ENCODE measurements at places on chromosomes 2 and 18.

DNA sequence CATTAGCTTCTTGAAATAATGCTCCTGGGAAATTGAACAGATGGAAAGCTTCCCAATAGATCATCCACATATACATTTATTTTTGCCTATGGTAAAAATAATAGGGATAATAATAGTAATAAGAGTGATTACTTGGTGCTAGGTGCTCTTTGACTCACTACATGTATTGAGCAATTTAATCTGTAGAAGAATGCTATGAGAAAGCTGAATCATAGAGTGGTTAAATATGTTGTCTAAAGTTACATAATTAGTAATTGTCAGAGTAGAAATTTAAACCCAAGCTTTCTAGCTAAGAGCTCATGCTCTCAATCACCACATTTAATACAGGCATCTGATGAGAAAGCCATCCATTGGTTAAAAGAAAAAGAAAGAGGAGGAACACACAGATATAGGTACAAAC, 590.5 kb upstream of the SLC8A1 start:
- no peak for DNase-seq

DNA sequence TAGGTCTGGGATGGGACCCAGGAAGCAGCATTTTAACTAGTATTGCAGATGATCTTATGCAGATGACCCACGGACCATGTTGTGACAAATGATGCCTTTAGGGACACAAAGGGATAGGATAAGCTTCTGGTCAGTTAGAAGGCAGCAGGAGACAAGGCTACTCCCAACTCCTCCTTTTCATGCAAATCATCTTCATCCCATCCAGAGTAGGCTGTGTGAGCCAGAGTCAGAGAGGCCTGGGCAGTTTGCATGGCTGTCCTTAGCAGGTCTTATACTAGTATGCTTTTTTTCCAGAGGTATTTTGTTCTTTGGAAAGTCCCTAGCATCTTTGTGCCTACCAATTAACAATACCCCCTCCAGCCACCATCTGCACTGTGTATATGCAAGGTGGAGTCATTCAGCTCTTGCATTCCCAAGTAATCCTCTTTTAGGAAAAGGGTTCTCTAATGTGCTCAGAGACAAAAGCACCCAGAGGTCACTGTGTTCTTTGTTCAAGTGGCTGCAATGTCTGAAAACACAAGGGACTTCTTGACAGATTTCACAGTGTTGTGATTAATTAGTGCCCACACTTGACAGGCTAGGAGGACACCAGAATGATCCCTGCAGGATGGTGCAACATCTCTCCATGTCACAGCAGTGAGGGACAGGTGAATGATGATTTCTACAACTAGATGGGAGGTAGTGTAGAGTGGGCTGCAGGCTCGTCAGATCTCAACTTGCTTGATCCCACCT, 225.8 kb downstream of the NCKAP5 start:
- DNase-seq, result no peak

- no peak for DNase-seq
These were observed 163.2 kb downstream of the INSIG2 start for GRCh38 chr2:118251427-118251826.

DNA sequence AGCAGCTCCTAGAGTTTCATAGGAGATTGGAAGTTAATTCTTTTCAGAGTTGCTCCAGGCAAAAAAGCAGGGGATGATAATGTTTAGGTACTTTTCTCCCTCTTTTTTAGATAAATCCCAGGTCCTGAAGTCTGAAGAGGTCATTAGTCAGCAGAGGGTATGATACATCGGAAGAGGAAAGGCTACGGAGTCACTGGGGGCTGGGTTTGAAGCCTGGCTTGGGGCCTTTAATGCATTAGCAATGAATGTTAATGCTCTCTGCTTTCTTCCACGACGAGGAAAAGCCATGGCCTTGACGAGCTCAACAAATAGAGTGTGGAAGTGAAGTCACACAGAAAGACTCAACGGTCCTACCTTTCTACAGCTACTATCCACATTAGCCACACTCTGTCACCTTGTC, 235.1 kb downstream of the NCKAP5 start:
- DNase-seq, result no peak

GRCh38 chr2:19033240-19033639, 325.2 kb downstream of the OSR1 start:
- DNase-seq, result no peak

DNA sequence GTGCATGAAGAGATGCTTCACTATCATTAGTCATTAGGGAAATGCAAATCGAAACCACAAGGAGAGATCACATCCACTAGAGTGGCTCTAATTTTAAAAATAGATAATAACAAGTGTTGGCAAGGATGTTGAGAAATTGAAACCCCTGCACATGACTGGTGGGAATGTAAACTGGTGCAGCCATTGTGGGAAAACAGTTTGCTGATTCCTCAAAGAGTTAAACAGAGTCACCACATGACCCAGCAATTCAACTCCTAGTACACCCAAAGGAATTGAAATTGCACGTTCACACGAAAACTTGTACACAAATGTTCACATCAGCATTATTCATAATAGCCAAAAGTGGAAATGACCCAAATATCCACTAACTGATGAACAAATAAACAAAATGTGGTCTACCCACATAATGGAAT, 179.5 kb downstream of the BCL2 start:
- DNase-seq, result no peak

DNA sequence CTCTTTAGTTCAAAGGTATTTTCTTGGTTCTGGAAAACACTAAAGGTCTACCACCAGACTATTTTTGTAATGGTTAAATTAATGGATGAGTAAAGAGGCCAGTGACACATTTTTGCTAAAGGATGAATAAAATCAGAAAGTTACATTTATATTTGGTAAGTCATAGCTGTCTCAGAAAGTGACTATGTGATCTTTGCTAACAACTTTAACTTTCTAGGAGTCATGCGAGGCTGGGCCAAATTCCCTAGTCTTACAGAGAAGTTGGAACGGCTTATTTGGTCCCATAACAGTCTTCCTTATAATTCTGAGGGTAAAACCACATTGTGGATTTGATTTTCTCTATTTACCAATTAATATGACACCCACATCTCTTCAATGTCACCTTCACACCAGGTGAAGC, 198.1 kb downstream of the PDE1A start:
- no peak for DNase-seq

DNA sequence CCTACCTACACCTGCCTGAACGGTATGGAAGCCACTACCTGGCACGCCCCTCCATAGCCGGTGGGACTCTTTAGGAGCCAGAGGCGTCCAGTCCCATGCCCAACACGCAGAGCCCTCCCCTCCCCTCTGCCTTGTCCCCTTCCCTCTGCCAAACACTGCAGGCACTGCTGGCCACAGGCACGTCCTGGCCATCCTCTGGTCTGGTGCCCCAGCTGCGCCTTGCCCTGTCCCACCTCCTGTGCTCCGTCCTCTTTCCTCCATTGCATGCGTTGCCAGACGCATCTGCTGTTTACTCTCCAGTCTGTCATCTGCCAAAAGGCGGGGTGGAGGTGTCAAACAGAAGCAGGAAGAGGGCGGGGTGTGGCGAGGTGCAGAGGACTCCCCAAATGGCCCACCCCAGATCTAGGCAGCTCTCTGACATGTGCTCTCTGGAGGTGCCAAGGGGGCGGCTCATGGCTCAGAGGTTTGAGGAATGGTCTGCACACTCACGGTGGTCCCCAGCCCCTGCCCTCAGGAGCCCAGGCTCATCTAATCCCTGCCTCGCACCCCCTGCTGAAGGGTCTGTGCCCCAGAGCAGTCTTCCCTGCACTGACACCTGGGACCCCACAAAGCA, 45.1 kb downstream of the HS6ST1 start:
- no peak for DNase-seq

DNA sequence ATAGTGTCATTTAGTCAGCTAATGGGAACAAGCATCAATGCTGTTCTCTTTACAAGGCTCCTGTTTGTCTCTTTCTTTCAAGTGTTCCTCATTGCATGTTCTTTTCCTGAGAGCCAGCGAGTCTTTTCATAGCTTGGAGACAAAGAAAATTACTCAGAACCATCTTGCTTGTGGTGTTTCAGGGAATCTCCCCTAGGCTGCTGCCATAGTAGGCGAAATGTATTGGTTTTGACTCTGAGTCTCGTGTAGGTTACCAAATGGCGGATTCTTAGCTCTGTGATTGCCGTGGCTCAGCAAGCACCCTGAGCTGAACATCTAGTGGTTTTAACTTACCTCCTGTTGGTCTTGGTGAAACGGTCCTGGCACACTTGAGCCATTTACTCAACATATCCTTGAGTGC, 68.7 kb downstream of the RHBDD1 start:
- no peak for DNase-seq

DNA sequence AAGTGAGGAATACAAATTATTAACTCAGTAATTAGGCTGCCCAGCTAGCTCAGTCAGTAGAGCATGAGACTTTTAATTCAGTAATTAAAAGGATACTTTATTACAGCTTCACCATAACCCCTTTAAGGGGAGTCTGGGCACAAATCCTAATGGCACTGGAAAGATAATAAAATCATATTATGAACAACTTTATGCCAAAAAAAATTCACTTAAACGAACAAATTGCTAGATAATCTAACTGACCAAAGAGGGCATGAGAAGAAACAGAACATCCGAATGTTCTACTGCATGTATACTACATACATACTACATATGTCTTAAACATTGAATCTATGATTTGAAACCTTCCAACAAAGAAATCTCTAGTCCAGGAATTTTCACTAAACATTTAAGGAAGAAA, 159.5 kb downstream of the CYP26B1 start:
- no peak for DNase-seq

GRCh38 chr18:45166836-45167551, 448.3 kb upstream of the SLC14A2 start:
- no peak for DNase-seq

- DNase-seq, result no peak
These were observed 233.3 kb upstream of the MGAT5 start for GRCh38 chr2:134020608-134021007.

GRCh38 chr2:202609381-202610145, 25.2 kb upstream of the FAM117B start:
- no peak for DNase-seq

- DNase-seq, result no peak
These were observed 68.0 kb upstream of the PSME4 start for GRCh38 chr2:54038835-54039234.

- DNase-seq, result no peak
These were observed 208.4 kb downstream of the RAD51AP2 start for GRCh38 chr2:17309741-17310339.

- no peak for DNase-seq
These were observed 304.6 kb downstream of the PARD3B start for GRCh38 chr2:204849892-204850291.

GRCh38 chr2:238558456-238559099, 131.9 kb downstream of the ASB1 start:
- DNase-seq, result no peak

- no peak for DNase-seq
These were observed 69.8 kb upstream of the WIPF1 start for GRCh38 chr2:174667250-174667860.

GRCh38 chr2:231512222-231512621, 18.0 kb downstream of the NMUR1 start:
- DNase-seq, result no peak
